Right hindlimb (tissue), 1 donor: ENCODE measurements at places on chromosomes 16 and 17.
A peak's percentile ranks its signal among the peaks of the same experiment; 100 is the strongest.

DNA sequence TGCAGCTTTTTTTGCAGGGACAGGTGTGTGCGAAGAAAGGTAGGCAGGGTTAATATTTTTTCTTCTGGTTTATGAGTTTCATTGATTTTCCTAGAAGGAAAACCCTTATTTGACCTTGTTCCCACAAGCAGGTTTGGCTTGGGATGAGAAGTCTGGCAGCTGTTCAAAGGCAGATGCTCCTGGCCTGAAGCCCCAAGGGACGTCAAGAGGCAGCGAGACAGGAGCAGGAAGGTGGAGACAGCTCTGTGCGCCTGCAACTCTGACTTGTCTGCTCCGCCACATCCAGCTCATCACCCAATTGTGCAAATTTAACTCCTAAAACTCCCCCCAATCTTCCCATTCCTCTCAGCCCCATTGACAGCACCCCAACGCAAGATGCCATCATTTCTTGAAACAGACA, 136.8 kb upstream of the XYLT1 start:
- no peak for DNase-seq

DNA sequence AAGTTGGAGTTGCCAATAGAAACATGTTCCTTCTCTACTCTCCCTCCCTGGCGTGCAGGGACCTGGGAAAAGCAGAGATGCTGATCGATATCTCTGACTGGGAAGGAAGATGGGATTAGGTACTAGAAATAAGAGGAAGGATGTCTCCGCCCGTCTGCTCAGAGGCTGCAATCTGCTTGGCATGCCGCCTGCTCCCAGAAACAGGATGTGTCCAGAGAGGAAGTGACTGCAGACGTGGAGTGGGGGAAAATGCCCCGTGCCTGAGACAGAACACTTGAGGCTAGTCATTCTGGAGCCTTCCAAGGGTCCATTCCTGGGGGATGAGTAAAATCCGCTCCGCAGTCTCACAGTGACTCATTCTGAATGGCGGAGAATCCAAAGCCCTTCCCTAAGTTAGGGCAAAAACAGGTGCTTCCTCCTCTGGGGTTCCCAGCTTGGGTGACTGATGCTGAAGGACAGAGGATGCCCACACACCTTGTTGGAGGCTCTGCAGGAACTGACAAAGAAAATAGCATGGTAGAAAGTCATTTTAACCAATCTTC, 45.0 kb upstream of the SMURF2 start:
- DNase-seq: peak; percentile 79

DNA sequence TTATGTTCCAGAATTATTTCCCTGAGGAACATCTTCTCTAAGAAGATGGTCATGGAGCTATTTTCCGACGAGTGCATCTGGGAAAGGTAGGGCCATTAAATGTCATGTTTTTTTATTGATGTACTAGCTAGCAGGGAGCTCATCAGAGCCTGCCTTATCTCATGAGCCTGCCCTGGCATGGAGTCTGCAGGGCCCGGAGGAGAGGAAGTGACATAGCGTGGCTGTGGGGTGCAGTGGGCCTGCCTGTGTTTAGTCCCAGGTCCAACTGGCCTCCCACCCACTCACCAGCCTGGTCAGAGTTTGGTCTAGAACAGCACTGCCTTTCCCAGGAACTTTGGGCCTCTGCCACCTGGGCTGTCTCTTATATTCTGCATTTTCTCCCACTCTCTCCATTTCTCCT, 389.8 kb downstream of the SNX29 start:
- no peak for DNase-seq

GRCh38 chr16:58154345-58154744, 25.2 kb upstream of the CFAP20 start:
- no peak for DNase-seq
